ENCODE measurements at places on chromosomes 12 and 14.

GRCh38 chr14:101559624-101560533 is 1.4 kb upstream of the DIO3 start:
- peak; percentile 60 for DNase-seq

DNA sequence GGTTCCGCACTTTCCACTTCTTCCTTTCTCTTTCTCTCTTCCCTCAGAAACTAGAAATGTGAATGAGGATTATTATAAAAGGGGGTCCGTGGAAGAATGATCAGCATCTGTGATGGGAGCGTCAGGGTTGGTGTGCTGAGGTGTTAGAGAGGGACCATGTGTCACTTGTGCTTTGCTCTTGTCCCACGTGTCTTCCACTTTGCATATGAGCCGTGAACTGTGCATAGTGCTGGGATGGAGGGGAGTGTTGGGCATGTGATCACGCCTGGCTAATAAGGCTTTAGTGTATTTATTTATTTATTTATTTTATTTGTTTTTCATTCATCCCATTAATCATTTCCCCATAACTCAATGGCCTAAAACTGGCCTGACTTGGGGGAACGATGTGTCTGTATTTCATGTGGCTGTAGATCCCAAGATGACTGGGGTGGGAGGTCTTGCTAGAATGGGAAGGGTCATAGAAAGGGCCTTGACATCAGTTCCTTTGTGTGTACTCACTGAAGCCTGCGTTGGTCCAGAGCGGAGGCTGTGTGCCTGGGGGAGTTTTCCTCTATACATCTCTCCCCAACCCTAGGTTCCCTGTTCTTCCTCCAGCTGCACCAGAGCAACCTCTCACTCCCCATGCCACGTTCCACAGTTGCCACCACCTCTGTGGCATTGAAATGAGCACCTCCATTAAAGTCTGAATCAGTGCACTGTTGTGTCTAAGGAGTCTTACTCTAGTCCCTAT is 4.6 kb upstream of the ATN1 start:
- no peak for DNase-seq

DNA sequence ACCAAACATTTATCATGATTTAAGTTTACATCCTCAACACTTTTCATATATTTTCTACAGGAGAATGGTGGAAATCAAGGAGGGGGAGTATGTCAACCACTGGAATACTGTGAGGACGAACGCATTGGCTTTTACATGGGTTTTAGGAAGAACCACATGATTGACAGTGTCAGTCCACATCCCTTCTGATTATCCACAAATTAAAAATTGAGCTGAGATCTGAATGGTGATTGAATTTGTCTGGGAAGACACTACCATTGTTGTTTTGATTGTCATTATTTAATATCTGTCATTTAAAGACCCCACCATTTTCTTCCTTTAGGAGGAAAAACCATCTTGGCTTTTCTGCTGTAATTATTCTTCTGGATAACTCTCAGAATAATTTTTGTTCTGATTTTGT is 31.3 kb upstream of the KLRF1 start:
- DNase-seq: no peak

- DNase-seq: no peak
Observed at GRCh38 chr14:93103392-93104080, 12.2 kb downstream of the ITPK1 start.

DNA sequence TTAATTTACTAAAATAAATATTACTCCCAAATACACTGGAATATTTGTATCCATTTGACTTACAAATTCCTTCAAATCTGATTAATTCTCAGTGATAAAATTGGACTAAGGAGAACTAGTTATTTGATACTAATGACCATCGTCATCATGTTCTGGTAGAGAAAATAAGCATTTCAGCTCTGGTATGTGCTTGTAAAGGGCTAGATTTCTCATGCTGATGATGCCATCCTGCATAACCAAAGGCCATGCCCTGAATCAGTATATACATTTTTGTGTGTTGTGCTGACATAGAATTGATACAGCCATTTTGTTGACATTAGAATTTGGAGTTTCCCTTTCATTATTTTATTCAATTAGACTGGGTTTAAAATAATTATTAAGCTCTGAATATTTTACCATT is 148.9 kb downstream of the PCNX1 start:
- no peak for DNase-seq

DNA sequence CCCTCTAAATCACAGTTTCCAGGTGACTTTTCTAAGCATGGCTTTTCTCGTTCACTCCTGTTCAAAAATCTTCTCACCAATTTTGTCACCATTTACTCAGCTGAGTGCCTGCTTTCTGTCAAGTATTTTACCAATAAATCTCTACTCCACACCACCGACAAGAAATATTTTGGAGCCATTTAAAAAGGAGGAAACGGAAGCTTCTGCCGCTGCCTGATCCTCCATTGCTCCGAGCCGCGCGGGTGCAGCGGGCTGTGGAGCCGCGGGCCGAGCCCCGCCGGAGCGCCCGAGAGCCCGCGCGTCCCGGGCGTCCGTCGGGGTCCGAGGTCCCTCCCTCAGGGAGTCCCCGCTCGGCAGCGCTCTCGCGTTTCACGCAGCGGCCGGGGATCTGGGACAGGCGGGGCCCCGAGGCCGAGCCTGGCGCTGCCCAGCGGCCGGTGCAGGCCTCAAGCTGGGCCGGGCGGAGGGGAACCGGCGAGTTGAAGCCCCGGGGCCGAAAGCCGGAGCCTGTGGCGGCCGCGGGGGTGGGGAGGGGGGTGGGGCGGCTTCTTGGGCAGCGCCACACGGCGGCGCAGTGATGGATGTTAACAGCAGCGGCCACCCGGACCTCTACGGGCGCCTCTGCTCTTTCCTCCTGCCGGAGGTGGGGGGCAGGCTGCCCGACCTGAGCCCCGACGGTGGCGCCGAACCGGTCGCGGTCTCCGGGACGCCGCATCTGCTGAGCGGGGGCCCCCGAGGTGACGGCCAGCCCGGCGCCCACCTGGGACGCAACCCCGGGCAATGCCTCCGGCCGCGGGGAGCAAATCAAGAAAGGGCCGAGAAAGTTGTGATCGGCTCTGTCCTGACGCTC is 1.1 kb upstream of the HEBP1 start:
- peak; percentile 63 for DNase-seq

GRCh38 chr12:18242380-18243089 is 18.8 kb upstream of the PIK3C2G start:
- no peak for DNase-seq

DNA sequence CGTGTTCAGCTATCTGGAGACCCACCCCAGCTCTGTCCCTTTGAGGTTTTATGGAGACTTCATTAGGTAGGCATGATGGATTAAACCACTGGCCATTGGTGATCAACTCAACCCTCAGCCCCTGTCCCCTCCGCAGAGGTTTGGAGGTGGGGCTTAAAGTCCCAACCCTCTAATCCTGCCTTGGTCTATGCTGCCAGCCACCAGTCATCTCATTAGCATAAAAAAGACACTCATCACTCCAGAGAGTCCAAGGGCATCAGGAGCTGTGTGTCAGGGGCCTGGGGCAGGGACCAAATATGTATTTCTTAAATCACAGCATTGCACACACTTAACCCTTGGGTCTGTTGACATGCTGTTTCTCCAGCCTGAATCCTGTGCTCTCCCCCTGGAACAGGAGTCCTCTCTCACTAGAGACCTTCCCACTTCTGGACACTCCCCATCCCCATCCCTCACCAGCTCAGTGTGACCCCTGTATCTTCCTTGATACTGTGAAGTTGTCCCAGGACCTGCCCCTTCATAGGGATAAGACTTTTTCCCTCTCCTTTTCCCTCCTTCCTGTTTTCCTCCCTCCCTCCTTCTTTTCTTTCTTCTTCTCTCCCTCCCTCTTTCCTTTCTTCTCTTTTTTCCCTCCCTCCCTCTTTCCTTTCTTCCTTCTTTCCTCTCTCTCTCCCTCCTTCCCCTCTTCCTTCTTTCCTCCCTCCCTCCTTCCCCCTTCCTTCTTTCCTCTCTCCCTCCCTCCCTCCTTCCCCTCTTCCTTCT is 54.7 kb upstream of the CLMN start:
- no peak for DNase-seq

GRCh38 chr12:97555547-97556187 is 93.1 kb downstream of the RMST start:
- DNase-seq: no peak

DNA sequence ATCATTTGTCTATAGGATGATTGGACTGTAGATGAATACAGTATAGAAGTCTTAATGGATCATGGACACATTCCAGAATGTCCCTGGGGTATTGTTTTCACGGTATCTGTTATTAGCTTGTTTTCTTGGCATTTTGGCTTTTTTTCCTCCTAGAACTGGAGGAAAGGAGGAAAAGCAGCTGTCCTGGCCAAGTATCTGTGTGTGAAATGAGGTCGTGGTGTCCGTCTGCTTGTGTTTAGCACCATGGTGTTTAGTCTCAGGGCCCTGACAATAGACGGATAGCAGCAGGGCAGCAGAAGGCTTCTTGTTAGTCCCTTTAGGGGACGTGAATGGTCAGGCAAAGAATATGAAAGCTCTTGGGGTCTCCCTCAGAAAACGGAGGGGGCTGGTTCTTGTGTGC is 21.2 kb downstream of the FGF6 start:
- no peak for DNase-seq

- no peak for DNase-seq
Observed at GRCh38 chr14:68669603-68670358, 123.1 kb downstream of the ZFP36L1 start.

DNA sequence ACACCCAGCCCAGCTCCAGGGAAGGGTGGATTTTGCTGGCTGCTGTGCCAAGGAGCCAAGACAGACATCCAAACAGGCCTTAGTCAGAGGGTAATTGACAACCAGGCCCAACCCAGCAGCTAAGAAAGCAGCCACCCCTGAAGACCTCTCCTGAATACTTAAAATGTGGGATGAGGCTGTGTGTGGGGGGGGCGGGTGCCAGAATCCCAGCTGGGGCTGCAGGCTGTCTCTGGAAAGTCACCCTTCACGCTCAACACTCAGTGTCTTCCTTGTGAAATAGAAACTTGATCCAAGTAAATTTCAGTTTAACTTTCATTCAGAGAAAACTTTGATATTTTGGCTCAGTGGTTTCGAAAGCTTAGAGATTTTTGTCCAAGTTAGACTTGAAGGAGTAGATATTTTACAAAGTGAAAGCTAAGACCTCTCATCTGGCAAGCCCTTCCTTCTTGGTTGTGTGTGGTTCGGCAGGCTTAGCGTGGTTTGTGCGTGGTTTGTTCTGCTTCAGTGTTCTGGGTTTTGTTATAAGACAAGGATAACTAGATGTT is 5.1 kb downstream of the PAPLN start:
- no peak for DNase-seq

- DNase-seq: no peak
Observed at GRCh38 chr12:9992296-9992695, 6.6 kb downstream of the CLEC1B start.

- DNase-seq: no peak
Observed at GRCh38 chr12:112357214-112357613, 25.0 kb downstream of the HECTD4 start.

DNA sequence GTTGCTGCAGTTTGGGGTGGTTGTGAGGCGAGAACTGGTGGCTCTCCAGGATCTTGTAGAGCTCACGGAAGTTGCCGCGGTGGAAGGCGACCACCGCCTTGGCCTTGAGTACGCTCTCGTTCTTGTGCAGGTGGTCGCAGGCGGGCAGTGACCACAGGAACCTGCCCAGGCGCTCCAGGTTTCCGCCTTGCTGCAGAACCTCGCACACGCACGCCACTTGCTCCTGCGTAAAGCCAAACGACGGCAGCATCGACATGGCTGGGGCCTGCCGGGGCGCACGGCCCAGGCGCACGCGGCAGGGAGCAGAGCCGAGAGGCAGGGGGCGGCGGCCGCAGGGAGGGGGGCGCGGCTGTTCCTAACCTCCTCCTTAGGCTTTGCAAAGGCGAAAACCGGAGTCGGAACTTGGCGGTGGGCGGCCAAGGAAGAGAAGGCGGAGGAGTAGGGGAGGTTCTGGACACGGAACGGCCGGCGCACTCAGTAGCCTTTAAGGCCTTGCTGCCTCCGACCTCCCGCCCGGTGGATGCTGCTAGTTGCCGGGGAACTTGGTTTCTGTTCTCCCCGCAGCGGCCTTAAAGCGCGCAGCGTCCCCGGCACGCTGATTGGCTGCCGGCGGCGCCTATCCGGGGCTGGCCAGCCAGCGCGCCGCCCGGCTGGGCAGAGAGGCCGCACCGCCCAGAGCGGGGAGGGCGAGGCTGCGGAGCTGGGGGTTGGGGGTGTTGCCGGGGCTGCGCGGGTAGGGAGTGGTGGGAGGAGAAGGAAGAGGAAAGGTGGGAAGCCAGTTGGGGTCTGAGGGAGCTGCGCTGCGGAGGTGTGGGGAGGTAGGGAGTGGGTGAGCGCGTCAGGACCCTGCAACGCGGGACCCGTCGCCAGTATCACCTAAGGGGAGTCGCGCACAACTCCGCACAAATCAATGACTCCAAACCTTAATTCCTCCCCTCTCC is at the start of gene SIX1:
Gene SIX1 (minus strand): TSS at position 544 of the 941 bp plus-strand sequence. CDS start 288 bp downstream, at position 256.
- DNase-seq: peak; percentile 91

Data from WTC11 (cell line).